ENCODE measurements at places on chromosomes 5 and 9.
A peak's percentile ranks its signal among the peaks of the same experiment; 100 is the strongest.

DNA sequence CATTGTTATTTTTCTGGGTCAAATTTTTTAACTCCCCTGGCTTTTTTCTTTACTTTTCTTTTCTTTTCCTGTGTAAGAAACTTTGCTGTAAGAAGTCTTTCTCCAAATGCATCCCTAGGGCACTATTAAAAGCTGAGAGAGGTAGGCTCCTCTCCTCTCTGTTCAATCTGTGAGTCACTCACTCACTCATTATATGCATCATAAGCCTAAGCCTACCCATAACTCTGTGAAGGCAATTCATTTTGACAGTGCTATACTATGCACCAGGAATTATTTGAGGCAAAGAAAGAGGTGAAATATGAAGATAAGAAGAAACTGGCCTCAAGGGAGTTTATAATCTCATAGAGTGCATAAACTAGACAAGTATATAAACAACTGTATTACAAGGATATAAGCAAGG is 67.9 kb upstream of the PRR16 start:
- no peak for DNase-seq

- no peak for DNase-seq
These were observed 51.0 kb upstream of the LIFR start for GRCh38 chr5:38607396-38607795.

- DNase-seq, result no peak
These were observed 24.5 kb upstream of the SELENOP start for GRCh38 chr5:42836070-42836769.

DNA sequence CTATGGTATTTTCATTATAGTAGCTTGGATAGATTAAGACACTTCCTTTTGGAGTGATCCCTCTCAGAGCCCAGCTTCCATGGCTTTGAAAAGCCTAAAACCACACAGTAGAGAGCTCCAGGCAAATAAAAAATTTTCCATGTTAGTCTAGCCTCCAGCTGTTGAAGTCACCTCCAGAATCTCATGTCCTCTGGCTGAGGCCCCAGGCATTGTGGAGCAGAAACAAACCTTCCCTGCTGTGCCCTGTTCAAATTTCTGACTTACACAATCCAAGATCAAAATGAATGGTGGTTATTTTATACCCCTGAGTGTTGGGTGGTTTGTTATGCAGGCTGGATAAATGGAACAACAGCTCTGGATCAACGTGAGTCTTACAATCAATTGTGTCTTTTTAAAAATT is 203.9 kb downstream of the ICE1 start:
- DNase-seq, result no peak

DNA sequence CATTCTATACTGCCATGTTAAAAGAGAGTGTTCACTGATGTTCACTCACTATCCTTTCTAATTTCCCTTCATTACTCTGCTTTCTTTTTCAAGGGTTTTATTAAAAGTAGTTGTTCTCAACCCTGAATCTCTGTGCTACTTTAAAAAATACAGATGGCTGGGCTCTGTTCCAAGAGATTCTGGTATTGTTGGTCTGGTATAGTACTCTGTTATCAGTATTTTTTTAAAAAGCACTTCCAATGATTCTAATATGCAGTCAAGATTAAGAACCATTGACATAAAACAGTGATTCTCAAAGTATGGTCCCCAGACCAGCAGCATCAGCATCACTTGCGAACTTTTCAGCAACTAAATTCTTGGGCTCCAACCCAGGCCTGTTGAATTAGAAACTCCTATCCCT is 77.0 kb upstream of the STARD4 start:
- DNase-seq, result no peak

DNA sequence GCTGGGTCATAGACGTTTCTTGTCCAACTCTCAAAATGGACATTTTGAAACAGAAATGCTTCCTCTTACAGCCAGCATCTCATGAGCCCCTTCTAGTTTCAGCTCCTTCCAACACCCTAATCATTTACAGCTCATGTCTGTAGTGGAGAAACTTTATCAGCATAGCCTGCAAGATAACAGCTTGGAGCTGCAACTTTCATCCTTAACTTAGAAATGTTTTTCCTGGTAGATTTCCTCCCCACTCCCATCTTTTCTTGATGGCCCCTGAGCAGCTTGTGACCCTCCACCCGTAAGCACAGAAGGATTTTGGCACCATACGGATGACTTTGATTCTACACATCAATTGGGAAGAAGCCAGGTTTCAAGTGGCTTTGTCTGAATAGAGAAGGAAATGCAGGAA is 53.5 kb upstream of the TGFBR1 start:
- DNase-seq, result no peak

- DNase-seq, result no peak
These were observed 137.6 kb downstream of the NPR3 start for GRCh38 chr5:32848681-32849080.

DNA sequence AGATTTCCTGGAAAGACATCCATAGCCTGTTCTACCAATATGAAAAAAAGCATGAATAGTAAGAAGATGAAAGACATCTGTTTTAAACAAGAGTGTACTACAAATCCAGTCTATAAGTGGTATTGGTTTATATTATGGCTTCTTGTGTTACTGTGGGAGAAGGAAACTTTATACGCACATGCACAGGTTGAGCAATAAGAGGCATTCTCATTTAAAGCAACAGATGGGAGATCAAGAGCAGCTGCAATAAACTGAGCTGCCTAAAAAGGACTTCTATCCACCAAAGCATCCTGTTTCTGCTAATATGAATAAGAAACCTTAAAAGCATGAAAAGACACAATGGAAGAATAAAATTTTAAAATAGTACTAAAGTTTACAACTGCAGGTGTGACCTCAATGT is 8.6 kb upstream of the PCDHB1 start:
- no peak for DNase-seq

DNA sequence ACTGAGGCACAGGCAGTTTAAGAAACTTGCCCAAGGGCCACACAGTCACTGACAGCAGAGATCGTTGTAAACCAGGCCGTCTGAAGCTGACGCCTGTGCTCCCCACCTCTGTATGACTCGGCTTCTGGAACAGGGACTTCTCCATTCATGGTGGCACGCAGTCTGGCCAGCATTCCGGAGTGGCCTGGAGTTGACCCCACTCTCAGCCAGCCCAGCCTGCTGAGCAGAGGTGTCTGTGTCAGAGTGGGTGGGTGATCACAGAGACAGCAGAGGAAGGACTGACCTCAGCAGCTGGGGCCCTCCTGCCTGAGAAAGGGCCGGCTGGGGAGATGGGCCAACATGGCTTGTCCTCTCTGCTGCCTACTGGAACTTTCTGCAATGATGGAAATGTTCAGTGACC is 12.6 kb downstream of the LRSAM1 start:
- no peak for DNase-seq

- no peak for DNase-seq
These were observed 18.4 kb downstream of the POU5F2 start for GRCh38 chr5:93723005-93723404.

- peak; percentile 56 for DNase-seq
These were observed 125.3 kb downstream of the ST8SIA4 start for GRCh38 chr5:100777680-100778300.

DNA sequence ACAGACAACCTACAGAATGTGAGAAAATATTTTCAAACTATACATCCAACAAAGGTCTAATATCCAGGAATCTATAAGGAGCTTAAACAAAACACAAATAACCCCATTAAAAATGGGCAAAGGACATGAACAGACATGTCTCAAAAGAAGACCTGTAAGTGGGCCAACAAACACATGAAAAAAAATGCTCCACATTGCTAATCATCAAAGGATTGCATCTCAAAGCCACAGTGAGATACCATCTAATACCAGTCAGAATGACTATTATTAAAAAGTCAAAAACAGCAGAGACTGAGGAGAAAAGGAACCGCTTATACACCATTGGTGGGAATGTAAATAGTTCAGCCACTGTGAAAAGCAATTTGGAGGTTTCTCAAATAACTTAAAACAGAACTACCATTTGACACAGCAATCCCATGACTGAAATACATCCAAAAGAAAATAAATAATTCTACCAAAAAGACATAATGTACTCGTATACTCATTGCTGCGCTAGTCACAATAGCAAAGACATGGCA is 39.1 kb upstream of the C5orf63 start:
- DNase-seq, result no peak

DNA sequence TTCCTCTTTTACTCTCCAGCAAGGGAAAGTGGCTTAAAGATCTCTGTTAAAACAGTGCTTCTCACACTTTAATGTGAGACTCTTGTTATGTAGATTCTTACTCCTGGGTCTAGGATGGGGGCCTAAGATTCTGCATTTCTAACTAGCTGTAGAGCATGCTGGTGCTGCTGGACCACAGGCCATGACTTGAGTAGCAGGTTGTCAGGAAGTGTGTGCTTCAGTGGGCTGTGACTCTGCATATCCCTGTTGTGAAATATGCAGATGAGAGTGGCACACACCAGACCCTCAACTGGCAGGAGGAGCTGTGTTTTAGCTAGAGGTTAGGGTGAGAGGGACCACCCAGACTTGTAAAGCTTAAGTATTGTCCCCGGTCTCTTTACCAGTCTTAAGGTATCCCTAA is 191.1 kb upstream of the DMRT1 start:
- DNase-seq, result peak; percentile 5
